ENCODE measurements at places on chromosomes 2 and 18.

GRCh38 chr2:105836840-105837692 is 92.4 kb downstream of the NCK2 start:
- no peak for DNase-seq

DNA sequence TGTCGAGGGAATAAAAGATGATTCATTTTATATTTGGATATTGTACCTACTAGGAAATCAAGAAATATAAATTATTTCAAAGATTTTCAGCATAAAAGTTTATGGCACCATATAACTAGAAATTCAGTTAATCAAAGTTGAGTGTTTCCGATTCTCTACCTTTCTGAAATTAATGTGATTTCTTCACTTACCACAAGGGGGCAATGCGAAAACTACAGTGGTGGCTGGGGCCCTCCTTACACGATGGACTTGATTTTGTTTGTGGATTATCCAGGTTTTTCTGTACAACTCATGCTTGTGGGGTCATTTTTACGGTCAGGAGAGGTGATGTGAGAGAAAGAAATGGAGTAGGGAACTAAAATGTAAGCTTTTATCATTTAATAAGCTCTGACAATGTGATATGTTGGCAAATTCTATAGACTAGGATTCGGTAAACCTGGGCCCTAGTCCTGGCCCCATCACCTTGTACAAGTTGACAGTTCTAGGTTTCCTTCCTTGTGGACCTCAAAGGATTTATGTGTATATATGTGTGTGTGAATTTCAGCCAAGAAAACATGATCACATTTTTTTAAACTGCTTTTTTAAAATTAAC is 47.6 kb downstream of the G6PC2 start:
- peak; percentile 46 for DNase-seq

- peak; percentile 33 for DNase-seq
Measured at GRCh38 chr2:73268830-73269685, 15.2 kb downstream of the FBXO41 start.

GRCh38 chr2:240420206-240421104 is 15.0 kb upstream of the GPC1 start:
- no peak for DNase-seq

DNA sequence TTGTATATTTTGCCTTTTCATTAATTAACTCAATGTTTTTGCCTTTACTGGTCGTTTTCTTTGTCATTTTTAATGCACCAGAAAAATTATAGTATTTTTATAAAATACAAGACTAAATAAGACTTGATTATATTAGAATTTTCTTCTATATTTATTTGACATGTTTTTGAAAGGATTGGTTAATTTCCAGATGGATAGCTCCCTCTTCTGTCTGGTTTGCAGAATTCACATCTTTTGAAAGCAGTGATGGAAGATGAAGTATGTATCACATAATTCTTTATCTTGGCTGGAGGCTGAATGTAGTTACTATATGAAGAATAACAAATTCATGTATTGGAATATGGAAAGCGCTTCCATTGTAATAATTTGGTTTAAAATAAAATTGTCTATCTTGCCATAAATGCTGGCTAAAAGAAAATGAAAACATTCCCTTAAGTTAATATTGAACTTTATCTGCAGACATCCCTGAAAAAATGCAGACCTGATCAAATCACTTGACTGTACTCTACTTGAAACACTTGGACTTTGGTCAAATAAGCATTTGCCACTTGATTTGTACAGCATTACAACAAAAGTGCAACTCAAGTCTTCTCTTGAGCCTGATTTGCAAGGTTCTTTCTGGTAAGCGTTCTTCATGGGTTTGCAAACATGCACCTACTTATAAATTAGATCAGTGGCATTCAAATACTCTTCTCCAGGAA is 86.3 kb upstream of the EFEMP1 start:
- DNase-seq: no peak

GRCh38 chr2:181680055-181680936 is at the start of gene NEUROD1:
Gene NEUROD1, minus strand, starts transcription at chr2:181680517. Its CDS starts 1,657 bp downstream, at chr2:181678860.
- peak; percentile 39 for DNase-seq

DNA sequence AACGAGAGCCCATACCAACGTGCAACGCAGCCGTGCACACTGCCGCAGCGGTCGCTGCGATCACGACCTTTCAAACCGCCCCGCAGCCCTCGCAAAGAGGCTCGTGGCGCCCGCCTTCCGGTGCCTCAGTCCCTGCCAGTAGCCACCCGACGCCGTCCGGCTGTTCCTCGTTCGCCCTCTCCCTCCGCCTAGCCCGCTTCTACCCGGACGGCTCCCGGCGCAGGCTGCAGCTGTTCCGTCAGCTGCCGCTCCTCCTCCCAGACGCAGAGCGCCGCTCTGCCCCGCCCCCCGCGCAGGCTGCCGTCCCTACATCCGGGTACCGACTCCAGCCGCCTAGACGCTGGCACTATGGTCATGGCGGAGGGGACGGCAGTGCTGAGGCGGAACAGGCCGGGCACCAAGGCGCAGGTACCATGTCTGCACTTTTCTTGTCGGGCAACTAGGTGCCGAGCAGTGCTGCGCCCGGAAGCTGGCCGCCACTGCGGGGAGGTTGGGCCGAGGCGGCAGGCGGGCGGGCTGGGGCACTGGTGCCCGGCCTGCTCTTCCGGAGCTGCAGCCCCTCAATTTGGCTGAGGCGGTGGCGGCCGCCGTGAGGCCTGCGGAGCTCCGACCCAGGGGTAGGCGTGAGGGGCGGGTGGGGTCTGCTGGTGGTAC is at the start of gene MOB4:
Gene MOB4, plus strand, starts transcription at position 328 of the 654 bp plus-strand sequence. Its CDS starts 21 bp downstream, at position 349.
- peak; percentile 93 for DNase-seq

DNA sequence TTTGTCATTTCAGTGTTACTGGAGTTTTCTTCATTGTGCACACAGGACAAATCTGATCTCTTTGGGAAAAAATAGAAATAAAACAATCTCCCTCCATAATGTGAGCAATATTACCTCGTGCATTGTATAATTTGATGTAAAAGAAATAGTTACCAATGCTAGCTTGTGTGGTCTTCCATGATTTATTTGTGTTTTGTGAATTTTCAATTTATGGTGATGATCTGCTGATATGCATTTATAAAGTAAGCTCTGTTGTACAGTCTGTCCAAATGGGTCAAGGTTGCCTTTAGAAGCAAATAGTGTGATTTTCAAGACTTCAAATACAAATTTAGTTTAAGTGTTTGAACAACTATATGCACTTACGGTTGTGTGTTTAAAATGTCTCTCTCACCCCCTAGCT is 50.9 kb downstream of the STAT1 start:
- no peak for DNase-seq

DNA sequence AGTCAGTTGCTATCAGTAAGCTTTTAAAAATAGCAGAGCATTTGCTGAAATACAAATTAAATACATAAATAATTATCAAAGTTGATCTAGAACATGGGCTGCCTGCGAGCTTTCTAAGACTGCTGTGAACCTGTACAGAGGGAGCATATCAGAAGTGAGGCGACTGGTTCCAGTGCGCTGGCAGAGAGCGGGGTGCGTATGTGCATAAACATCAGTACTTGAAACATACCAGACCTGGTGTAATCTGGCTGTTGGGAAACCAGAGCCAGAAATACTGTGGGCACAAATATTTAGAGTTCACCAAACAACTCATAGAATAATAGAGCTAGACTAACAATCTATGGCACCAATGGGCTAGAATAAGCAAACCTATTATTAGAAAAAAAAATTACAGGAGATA is 27.3 kb downstream of the PDIA6 start:
- DNase-seq: no peak
